Activated naive CD8-positive, alpha-beta T cell treated with anti-CD3 and anti-CD28 coated beads, Interleukin-2, amount 10 ng/mL, durations not matched to agents 7 days and 5 days (primary cell): ENCODE measurements at places on chromosomes 7 and 10. TPM values are rescaled to one million over a fixed set of nuclear protein-coding genes. Genes with fewer than 3 reads are reported as not detected.

DNA sequence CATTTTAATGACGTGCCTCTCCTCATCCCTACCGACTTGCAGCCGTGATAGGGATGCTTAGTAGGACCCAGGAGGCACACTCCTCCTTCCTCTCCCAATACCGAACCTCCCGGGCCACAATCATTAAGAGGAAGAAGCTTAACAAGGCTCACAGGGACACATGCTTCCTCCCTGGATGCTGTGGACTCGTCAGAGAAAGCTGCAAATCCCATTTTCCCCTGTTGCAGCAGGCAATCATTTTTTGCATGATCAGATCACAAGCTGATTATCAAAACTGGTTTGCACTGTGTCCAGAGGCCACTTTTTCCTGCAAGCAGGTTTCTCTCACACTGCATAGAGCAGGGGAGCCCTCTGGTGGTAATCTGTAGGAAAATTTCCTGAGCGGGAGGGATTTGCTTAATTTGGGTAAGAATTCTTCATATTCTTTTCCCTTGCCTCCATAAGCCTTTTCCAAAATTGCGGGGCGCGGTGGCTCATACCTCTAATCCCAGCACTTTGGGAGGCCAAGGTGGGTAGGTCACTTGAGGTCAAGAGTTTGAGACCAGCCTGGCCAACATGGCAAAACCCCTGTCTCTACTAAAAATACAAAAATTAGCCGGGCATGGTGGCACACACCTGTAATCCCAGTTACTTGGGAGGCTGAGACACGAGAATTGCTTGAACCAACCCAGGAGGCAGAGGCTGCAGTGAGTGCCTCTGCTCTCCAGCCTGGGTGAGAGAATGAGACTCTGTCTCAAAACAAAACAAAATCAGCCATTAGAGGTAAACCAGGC lies 16.1 kb upstream of the LAMB4 start:
- DNase-seq = peak; percentile 36

- DNase-seq = no peak
These were observed 10.4 kb downstream of the DENND11 start for GRCh38 chr7:141691540-141691939.

- DNase-seq = no peak
These were observed 39.8 kb upstream of the GPR22 start for GRCh38 chr7:107430057-107430456.

Gene PON1
- total RNA-seq = not detected

GRCh38 chr10:6528198-6528950 lies 51.7 kb downstream of the PRKCQ start:
- DNase-seq = no peak

- no peak for DNase-seq
These were observed 385.8 kb downstream of the ETV1 start for GRCh38 chr7:13603661-13604060.

Gene SYCE1
- total RNA-seq = 2.1 TPM

DNA sequence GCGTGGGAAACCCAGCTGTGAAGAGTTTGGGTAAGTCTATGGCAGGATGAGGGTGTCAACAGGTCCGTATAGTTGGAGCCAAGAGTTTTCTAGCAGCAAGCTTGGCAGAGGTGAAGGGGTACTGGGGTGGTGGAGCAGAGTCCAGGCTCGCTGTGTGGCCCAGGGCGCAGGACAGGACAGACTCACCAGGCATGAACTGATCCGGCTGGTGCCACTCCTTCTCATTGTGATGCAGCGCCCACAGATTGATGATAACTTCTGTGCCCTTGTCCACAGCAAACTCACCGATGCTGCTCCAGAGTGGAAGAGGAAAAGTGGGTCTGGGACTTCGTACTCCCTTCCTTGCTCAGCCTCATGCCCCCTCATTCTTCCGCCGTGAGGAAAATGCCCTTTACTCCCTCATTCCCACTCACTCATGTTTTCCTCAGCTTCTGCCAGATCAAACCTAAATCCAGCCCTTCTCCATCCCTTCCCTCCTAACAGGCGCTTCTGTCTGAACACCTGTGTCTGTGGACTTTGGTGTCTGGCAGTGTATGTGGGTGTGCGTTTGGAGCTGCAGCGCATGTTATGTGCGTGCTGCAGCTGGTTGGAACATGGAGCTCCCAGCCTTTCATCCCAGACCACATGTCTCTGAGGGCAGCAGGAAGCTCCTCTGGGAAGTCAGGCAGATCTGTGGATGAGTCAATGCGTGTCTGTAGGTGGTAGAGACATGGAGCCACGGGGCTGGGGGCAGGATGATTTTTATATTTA lies 5.7 kb downstream of the CYP17A1 start:
- no peak for DNase-seq

Gene EN2
- not detected for total RNA-seq

Gene LFNG
- 115 TPM for total RNA-seq

Gene CALHM1
- 0.74 TPM for total RNA-seq

GRCh38 chr7:132083537-132084123 lies 492.6 kb downstream of the PLXNA4 start:
- no peak for DNase-seq

Gene WDR86
- 2.1 TPM for total RNA-seq

Gene KLF14
- not detected for total RNA-seq

- no peak for DNase-seq
These were observed 4.1 kb upstream of the OIT3 start for GRCh38 chr10:72889391-72889831.

GRCh38 chr7:15439853-15440252 lies 122.0 kb downstream of the AGMO start:
- DNase-seq = no peak

DNA sequence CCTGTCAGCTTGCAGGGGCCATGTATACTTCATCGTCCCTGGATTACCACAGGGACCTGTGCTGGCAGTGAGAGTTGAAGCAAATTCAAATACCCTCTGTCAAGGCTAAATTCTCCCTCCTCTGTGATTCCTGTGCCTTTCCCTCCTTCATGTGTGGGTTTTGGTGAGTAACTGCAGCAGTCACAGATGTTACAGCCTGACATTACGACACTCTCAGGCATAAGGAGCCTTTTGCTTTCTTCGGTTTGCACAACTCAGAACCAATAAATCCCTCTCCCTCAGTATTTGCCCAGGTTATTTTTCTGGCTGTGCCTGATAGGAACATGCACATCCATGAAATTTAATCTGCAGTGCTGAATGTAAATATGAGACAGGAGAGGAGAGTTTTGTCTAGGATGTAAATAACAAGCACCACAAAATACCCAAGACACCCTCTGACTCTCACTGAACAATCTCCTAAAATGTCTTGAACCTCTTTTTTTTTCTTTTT lies 997.2 kb upstream of the GHITM start:
- no peak for DNase-seq

DNA sequence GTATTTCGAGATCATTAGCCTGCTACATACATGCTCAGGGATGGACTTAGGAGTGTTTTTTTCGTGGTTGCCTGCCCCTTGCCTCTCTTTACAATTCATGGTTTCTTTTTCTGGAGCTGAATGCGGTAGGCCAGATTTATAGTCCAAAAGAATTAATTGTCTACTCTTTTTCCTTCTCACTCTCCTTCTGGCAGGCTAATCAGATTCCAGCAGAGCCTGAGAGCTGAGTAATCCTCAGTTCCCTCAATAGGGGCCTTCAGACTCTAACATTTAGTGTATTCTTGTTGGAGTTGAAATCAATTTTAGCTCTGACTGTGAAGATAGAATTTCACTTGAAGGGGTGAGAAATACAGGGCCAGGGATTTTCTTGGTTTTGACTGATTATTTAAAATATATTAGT lies 16.4 kb downstream of the SORCS3 start:
- no peak for DNase-seq

DNA sequence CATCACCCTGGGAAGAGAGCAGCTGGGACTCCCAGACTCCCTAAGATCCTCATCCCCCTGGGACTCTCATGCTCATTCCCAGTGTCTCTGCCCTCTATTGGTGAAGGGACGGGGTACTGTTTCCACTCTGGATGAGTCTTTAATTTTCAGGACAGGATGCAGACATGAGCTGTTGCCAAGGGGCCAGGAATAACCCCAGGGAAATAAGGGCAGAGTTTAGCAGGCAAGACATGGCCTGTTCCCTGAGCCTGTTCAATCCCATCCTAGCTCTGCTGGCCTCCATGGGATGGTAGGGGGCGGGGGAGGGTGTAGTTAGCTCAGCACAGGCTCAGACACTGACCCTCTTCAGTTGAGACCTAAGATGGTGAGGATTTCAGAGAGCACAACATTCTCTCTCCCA lies 14.0 kb downstream of the C10orf105 start:
- no peak for DNase-seq

Gene GAD2
- not detected for total RNA-seq

Gene TDRD1
- total RNA-seq = 0.08 TPM

Gene BTBD16
- not detected for total RNA-seq

Gene VAX1
- total RNA-seq = not detected

- DNase-seq = no peak
These were observed 78.5 kb upstream of the MYL10 start for GRCh38 chr7:101707587-101707986.

DNA sequence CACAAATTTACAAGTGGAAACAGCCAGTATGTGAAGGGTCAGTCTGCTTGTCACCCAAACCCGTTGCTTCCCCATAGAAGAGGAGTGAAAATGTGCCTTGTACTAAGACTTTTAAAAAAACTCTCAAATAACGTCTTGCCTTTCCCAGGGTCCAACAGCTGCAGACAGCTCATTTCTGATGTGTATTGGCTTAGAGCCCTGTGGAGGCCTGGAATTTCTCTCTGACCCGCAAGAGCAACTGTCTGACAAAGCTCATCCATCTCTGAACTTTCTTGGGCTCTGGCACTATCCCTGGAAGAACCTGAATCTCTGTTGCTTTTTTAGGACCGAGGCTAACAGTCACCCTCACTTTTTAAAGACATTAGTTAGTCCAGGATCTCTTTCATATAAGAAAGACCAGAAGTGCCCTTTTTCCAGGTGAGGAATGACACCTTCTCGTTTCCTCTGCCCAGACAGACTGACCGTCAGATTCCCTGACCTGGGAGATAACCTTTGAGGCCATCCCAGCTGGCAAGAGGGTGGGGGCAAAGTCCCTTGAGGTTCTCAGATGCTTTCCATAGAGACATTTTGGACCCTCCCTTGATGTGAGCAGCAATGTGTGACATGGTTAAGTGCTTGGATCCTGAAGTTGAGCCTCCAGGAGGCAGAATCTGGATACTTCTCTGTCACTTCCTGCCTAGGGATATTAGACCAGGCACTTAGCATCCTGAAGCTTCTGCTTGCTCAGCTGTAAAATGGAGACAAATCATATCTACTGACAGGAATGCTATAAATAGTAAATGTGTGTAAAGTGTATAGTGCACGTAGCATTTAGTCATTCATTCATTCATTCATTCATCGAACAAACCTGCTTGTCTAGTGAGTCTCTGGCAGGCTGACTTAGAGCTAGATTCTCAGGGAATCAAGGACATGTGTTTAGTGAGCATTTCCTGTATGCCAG lies 4.5 kb upstream of the NODAL start:
- DNase-seq = no peak

DNA sequence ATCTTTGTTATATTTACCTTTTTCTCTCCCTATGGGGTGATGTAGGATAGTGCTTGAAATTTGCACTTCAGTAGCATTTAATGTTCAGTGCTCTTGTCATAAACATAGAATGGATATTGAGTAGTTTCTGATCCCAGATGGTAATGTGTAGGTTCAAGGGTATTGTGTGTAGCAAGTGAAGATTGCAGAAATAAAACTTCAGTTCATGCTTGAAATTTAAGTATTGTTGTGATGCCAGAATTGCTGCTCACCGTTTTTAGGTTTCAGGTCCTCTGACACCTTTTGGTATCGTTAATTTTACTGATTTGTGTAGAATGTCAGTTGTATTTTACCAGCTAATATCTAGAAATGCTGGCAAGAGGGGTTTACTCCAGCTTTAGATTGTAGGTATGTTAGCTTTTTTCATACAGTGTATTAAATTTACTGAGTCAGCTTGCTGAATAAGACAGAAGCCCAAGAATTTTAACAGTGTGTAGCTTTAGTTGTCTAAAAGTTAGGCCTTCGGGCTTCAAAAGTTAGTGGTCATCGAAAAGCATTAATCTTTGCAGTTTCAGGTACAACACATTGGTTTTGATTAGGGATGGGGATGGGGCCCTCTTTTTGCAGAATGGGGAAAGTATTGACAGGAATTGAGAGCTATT lies 1.9 kb downstream of the PTEN start:
- DNase-seq = no peak

Gene ST8SIA6
- 0.34 TPM for total RNA-seq

Gene EMX2
- total RNA-seq = not detected

Gene LIPN
- total RNA-seq = not detected

DNA sequence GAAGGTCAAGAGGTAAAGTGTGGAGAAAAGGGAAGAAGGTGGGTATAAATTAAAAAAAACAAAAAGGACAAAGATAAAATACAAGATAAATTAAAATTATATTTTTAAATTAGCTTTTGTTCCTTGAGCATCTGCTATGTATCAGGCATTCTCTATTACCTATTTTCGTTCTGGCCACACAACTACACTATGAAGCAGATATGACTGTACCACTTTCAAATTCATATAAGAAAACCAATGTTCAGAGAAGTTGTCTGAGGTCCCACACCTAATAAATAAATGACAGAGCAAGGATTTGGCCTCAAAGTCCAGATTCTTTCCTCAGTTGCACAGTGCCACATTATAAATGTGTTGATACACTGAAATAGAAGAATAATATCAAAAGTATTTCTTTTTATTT lies 103.8 kb upstream of the PCDH15 start:
- DNase-seq = no peak

GRCh38 chr10:30219971-30220751 lies 128.9 kb downstream of the MTPAP start:
- DNase-seq = no peak

DNA sequence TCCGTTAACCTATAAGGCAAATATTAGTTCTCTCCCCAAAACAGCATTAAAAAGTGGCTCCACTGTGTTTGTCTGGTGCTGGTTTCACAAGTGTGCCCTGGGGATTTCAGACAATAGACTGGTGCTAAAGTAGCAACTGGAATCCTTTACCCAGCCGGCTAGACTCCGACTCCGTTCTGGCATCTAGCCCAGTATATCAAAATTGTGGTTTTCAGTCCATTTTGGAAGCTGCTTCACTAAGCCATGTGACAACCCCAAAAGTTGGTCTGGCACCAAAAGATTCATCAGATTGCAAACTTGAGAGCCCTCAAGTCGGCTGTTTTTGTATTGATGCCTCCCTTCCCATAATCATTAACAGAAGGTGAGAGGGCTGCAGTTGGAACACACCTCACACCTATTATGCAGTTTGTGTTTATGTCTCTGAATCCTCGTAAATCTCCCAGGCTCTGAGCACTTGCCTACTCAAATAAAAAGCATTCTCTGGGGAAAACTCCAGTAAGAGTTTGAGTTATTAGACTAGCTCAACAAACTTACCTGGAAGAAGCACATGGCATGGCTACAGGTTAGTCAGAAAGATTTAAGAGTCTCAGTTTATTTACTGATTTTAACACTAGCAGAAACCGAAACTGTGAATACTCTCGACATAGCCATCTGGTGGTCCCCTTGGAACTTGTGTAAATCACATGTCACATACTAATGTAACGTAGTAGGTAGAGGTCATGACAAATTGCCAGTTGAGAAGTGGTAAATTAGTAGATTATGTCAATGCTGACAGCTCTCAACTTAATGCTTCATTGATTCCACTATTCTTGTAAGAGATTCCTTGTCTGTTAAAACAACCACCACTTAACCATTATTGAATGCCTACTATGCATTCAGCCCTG lies 14.8 kb upstream of the WNT16 start:
- DNase-seq = no peak

GRCh38 chr10:86804805-86805204 lies 48.4 kb downstream of the BMPR1A start:
- DNase-seq = no peak

Gene SFMBT2
- 52.4 TPM for total RNA-seq

- no peak for DNase-seq
These were observed 79.6 kb upstream of the FOXP2 start for GRCh38 chr7:114334989-114335388.
